ENCODE measurements at places on chromosomes 16 and 17.

DNA sequence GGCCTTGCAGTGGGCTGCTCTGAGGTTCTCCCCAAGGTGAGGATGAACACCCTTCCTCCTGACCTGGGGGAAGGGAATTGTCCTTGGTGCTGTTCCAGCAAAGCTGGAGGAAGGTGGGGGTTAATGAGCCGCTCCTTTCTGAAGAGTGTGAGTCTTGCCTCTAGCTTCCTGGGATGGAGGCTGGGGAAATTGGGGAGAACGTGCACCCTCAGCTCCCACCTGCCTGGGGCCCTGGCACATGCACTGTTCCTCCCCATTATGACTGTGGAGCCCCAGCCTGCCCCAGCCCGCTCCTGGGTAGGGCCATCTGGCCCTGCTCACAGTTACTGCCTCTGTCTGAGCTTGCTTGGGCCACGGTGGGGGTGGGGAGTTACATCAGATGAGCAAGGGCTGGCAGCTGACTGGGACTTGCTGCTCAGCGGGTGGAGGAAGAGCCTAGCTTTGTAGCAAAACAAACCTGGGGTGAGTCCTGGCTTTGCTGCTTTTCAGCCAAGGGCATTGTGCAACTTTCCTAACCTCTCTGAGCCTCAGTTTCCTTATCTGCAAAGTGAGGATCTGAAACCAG is 11.1 kb downstream of the TNS4 start:
- no peak for DNase-seq

DNA sequence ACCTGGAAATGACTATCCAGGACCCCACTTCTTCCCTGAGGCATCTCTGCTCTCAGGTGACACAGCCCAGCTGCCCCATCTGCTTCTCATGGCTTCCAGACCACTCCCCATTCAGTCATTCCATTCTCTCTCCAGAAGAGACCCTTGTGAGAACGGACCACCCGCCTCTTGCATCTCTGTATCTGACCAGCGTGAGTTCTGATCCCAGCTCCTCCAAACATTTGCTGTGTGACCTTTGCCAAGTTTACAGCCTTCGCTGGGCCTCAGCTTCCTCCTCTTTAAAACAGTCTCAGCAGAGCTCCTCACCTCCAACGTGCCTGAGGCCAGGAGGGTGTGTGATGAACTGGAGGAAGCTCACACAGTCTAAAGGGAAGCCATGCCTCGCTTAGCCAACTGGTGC is 39.6 kb downstream of the C16orf82 start:
- no peak for DNase-seq

- DNase-seq = no peak
These were observed 16.1 kb downstream of the TLE7 start for GRCh38 chr16:71425746-71426068.

- DNase-seq = peak; percentile 69
These were observed 523 bp downstream of the NAGLU start for GRCh38 chr17:42536372-42537155.

DNA sequence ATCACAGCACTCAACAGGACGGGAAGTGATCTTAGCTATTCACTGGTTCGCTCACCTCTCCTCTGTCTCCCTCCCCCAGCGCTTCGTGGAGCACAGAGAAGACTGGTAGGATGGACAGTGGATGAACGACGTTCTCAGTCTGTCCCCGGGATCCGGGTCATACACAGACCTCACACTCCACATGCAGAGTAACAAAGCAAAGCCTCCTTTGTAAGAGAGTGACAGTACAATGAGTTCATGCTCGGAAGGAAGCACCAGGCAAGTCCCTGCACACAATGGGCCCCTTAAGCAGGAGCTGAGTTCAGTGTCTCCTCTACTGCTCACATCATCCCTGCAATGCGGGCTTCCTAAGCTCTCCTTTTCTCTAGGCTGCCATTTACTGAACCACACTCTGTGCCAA is 356.9 kb downstream of the C16orf95 start:
- DNase-seq = no peak

- no peak for DNase-seq
These were observed 75.6 kb upstream of the PLCG2 start for GRCh38 chr16:81703177-81704155.

GRCh38 chr16:64654178-64654577 is 467.7 kb downstream of the CDH11 start:
- no peak for DNase-seq

DNA sequence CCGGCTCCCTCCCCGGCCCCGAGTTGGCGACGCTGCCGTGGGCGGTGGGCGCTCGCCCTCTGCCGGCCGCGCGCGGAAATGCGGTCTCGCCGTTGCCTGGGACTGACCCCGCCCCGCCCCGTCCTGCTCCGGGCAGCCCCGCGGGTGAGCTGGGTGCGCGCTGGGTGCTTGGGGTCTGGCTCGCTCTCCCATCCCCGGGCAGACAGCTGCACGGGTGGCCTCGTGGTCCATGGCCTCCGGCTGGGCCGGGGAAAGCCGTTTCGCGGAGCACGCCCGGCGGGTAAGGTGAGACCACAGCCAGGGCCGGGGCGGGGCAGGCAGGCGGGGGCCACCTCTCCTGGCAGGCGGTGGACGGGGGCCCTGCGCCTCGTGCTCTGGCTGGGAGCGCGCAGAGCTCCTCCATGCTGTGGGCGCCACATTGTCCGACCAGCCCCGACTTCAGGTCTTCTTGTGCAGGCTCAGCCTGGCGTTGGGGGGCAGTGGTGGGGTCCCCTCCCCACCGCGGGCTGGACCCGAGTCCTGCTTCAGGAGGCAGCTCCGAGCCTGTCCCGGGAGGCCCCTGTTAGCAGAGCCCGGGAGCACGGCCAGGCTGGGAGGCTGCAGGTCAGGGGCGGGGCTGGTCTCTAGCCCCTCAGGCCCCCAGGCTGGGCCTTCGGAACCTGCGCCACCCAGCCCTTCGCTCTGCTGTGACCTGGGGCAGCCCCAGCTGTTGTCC is 7.0 kb upstream of the C1QTNF8 start:
- DNase-seq = peak; percentile 53

DNA sequence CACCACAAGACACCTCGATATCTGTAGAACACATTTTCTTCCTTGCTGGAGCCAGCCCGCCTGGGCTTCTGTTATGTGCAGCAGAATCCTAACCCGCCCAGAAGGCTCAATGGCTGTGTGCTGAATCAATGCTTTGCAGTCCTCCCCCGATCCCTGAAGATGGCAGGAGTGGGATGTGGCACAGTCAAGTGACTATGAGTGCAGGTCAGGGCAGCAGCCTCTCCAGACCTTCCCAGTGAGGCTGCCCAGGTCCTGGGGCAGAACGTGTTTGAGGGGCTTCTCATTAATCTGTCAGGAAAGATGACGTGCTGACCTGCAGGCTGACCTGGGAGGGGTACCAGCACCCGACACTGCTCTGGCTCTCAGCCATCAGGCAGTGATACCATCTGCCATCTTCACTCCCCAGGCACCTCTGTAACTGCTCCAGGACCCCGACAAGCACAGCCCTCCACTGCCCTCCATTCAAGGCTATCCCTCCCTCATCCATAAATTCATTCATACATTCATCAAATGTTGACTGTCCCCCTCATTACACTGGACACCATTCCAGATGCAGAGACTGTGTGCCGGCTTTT is 35.2 kb downstream of the LRRC75A start:
- no peak for DNase-seq

DNA sequence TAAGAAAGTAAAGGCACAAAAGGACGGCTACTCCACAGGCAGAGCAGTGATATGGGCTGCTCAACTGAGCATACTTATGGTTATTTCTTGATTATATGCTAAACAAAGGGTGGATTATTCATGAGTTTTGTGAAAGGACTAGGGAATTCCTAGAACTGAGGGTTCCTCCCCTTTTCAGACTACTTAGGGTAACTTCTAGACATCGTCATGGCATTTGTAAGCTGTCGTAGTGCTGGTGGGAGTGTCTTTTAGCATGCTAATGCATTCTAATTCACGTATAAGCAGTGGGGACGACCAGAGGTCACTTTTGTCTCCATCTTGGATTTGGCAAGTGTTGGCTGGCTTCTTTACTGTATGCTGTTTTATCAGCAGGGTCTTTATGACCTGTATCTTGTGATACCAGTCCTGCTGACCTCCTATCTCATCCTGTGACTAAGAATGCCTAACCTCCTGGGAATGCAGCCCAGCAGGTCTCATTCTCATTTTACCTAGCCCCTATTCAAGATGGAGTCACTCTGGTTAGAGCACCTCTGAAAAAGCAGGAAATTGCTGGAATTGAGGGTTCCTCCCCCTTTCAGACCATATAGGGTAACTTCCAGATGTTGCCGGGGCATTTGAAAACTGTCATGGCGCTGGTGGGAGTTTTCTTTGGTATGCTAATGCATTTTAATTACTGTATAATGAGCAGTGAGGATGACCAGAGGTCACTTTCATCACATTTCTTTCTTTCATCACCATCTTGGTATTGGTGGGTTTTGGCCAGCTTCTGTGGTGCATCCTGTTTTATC is 388.5 kb downstream of the XYLT1 start:
- DNase-seq = no peak

GRCh38 chr17:58401287-58401686 is 16.0 kb downstream of the RNF43 start:
- no peak for DNase-seq

- DNase-seq = no peak
These were observed 260.5 kb downstream of the CBLN1 start for GRCh38 chr16:49021136-49021535.

DNA sequence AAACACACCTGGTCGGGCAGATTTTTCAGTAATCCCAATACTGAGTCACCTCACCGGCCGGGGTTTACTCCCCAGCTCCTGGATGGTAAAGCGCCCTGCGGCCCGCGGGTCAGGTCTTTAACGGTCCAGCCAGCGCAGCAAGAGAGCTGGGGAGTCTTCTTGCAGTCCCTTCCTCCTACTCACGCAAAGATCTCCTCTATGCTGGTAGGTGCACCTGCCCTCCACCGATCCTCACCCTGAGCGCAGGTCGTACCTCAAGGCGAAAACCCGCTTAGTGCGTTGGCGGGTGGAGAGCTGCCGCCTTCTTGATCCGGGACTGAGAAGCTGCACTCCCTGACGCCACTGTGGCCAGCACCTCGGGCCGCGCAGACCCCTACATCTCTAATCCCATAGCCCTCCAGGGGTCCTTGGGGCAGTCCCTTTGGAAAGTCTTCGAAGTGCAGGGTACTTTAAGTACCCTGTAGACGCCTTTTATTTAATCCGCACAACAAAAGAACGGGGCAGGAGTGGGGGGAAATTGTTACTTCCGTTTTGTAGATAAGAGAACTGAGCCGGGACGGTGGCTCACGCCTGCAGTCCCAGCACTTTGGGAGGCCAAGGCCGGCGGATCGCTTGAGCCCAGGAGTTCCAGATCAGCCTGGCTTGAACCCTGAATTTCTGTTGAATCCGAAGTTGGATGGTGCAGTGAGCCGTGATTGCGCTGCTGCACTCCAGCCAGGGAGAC is 10.4 kb upstream of the HOXB13 start:
- DNase-seq = no peak

DNA sequence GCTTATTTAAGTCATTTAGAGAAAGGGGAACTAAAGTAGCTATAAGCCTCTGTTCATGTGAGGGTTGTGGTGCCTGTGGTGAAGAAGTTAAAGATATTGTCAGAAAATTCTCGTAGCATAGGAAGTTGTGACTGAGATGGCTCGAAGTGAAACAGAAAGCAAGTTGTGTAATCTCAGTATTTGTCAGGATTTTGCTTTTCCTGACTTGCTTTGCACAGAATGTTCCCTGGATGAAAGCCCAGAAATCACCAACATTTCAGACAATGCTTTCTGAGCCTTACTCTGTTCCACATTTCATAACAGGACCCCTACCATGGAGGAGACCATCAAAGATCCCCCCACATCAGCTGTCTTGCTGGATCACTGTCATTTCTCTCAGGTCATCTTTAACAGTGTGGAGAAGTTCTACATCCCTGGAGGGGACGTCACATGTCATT is 10.6 kb downstream of the CALCOCO2 start:
- DNase-seq = peak; percentile 89

GRCh38 chr16:4273858-4274311 is 1.1 kb upstream of the TFAP4 start:
- peak; percentile 65 for DNase-seq

- no peak for DNase-seq
These were observed 29.1 kb downstream of the SF3B3 start for GRCh38 chr16:70552675-70553074.

- no peak for DNase-seq
These were observed 10.1 kb upstream of the RPH3AL start for GRCh38 chr17:362721-363120.

GRCh38 chr17:40560592-40561293 is 4.5 kb downstream of the CCR7 start:
- DNase-seq = peak; percentile 92

DNA sequence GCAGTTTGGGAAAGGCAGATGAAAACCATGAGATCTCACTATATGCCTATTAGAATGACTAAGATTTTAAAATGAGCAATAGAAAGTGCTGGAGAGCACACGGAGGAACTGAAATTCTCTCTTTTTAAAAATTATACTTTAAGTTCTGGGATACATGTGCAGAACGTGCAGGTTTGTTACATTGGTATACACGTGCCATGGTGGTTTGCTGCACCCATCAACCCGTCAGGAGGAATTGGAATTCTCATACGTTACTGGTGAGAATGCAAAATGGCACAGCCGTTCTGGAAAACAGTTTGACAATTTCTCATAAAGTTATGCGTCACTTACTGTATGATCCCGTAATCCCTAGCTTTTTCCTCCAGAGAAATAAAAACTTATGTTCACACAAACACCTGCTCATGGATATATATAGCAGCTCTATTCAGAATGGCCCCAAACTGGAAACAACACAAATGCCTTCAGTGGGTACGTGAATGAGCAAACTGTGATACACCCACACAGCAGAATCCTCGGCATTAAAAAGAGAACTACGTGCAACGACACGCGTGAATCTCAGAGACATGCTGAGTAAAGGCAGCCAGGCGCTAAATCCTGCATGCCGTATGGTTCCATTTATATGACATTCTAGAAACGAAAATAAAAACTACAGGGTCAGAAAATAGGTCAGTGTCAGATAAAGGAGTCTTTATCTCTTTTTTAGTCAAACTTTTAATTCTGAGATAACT is 11.8 kb downstream of the PIK3R6 start:
- DNase-seq = no peak

DNA sequence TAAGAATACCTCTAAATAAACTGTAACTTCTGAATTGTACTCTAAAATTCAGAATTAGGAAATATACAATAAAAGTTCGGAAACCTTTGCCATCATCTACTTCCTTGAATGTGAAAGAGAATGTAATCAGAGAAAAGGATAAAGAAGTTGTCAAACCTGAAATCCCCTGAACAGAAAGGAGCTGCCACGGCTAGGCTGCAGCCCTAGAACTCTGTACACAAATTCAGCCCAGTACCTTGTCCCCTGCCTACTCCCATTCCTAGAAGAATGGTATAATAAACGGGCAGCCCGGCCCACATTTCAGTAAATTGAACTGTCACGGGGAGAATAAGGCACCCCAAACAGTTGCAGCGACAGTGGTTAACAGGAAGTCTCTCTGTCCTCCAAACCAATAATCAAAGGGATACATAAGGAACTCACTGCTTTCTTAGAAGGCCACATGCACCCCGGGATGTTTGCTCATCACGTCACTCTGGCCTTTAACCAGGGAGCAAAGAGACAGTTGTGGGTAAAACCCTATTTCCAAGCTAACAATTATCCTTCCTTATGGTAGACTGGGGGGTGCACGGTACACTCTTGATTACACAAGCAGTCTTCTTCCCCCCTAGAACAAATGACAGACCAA is 24.3 kb upstream of the RFFL start:
- peak; percentile 55 for DNase-seq

GRCh38 chr16:85348911-85349334 is 236.7 kb upstream of the CIBAR2 start:
- DNase-seq = no peak

Measured in KBM-7 (cell line).